ENCODE measurements at places on chromosomes 7 and 10.
A peak's percentile ranks its signal among the peaks of the same experiment; 100 is the strongest.

GRCh38 chr7:151652111-151652510, 132.4 kb upstream of the RHEB start:
- no peak for DNase-seq

- DNase-seq, result peak; percentile 58
Measured at GRCh38 chr7:151059367-151060112, at the start of gene SLC4A2. Gene SLC4A2 (plus strand): TSS chr7:151059589. CDS start chr7:151061988, 2,399 bp downstream.

GRCh38 chr7:134120405-134120804, 6.7 kb upstream of the LRGUK start:
- no peak for DNase-seq

GRCh38 chr10:86376852-86377796, 10.5 kb upstream of the GRID1 start:
- peak; percentile 67 for DNase-seq

GRCh38 chr7:120307991-120308545, 35.1 kb downstream of the KCND2 start:
- DNase-seq, result no peak

DNA sequence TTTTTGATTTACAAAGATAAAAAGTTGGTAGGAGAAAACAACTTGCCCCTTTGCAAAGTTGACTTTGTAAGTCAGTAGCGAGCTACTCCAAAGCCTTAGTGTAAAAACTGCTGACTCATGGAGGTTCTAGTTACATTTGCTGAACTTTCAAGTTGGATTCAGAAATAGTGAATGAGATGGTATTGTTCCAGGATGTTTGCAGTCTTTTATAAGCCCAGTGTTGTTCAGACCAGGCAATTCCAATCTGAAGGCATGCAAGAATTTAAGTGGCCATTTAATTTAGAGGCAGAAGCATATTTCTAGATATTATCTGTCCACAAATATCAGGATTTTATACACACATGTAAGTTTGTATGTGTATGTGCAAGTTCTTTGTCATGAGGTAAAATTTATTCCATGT, 21.6 kb downstream of the TES start:
- no peak for DNase-seq

DNA sequence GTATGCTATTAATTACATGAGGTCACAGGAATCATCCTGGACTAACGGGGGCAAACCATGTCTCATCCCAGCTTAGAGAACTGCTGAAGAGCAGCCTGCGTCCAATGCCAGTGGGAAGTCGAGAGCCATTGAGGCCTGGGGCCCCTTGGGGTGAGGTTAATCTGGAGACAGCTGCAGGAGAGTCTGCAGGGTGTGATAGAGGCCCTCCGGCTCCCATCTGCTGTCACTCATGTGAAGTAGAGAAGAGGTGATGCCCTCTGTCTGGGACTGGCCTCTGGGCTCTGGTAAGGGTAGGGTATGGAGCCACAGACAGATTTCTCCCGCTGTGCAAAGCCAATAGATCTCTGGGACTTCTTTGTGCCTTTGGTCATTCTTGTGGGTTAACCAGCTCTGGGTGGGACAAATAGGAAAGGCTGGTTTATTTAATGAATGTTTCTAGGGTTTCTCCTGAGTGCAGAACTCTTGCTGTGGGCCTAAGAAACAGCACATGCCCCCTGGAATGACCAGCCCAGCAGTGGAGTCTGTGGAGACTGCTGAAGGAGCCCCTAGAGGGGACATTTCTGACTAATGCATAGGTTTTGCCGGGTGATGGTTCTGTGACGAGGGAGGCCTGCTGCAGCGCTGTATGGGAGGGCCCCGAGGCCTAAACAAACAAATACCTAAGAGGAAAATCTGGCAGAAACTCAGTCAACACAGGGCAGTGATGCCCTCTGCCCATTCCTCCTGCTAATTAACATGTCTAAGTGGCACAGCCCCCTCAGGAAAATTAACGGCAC, 34.5 kb downstream of the CRHR2 start:
- DNase-seq, result no peak

- DNase-seq, result no peak
Measured at GRCh38 chr10:131274883-131275282, 36.6 kb downstream of the TCERG1L start.

- no peak for DNase-seq
Measured at GRCh38 chr7:134212576-134213546, 85.7 kb downstream of the LRGUK start.

DNA sequence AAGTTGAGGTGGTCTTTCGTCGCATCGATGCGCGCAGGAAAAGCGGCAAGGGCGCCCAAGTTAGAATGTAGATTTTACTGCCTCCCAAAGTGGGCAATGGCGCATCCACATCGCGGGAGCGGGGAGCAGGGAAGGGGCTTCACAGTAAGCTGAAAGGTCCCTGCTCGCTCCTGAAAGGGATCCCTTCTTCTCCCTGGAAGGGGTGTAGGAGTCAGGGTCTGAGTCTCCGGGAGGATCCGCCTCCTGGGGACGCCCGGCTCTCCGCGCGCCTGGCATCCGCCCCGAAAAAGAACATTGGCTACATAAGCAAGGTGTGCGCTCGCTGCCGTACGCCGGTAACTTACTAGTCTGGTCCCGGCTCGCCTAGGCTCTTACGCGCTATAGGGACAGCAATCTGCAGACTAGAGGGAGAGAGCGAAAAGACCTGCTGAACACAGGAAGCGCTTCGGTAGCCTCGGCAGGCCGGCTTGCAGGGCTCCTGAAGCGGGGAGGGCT, 804 bp downstream of the UNC5B start:
- DNase-seq, result no peak

DNA sequence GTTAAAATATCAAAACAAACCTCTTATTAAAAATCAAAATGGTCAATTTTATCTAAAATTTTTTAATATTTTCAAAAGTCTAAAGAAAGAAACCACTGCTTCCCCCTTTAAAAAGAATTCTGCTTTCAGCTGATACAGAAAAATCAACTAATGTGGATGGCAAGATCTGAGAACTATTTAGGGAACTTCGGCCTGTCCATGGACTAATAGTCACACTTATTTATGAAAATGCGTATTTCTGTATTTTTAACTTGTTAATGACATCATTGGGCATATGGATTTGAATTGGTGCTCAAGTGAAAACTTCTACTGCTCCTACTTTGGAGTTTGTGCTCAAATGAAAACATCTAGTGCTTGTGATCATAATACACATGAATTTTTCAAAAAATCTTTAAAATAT, 31.9 kb downstream of the RNLS start:
- DNase-seq, result no peak

GRCh38 chr7:130444234-130444633, 3.4 kb upstream of the CEP41 start:
- DNase-seq, result no peak

DNA sequence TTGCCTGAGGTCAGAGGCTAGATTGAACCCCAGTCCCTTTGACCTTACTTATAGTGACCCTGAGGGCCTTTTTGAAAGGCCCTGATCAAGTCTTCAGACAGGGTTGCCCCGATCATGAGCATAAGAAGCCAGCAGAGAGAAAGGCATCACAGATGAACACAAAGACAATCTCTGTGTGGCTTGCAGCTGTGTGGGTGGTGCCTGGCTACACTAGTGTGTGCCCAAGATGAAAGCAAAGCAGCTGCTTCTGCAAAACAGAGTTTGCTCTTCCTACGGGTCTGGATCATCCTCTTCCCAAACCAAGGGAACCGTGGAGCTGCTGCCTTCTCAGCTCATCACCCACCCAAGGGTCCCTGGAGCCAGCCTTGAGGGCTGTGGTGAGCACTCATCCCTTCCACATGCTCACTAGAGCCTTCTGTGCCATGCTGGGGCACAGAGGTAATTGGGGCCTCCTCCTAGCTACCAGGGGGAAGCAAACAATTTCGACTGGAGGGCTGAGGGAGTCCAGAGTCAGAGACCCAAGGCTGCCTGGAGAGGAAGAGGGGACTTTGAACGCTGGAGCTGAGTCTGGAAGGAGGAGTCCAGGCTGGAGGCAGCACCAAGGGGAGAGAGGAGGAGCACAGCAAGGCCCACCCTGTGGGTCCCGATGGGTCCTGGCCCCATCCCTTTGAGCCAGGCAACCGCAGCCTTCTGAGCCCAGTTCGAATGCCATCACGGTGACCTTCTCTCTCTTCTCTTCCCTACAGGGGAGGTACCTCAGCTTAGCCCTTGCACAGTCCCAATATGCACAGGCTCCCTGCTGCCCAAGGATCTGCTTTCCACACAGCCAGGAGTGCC, 42.3 kb downstream of the ANTXRL start:
- no peak for DNase-seq

GRCh38 chr7:94974423-94974822, 67.0 kb downstream of the PPP1R9A start:
- DNase-seq, result no peak

- DNase-seq, result no peak
Measured at GRCh38 chr10:73809061-73809818, 2.2 kb downstream of the NDST2 start.

DNA sequence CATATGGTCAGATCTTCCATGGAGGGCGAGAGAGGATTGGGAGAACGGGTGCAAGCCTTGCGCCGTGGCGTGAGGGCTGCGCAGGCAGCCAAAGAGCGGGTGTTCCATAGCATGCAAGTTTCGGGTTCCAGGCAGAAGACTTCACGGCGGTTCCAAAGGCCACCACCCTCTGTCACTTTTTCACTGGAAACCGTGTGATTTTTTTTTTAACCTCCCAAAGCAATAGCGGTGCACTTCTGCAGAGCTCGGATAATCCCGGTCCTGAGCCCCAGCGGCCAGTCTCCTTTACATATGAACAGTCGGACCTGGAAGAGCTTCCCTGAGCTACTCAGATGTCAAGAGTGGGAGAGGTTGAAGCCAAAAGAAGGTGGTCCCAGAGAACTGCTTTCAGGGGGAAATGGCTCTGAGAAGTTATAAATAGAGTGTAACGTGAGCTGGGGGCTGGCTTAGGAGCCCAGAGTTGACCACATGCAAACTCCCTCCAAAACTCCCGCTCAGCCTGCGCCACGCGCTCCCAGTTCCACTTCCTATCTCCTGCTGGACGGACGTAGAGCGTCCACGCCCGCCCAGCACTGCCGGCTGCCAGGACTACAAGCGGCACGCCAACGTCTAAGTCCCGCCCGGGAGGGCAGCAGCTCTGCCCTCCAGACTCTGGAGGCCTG, at the start of gene MEOX2:
MEOX2 (minus strand) TSS at position 389 of the 662 bp plus-strand sequence; CDS start at position 108, 281 bp downstream.
- no peak for DNase-seq

DNA sequence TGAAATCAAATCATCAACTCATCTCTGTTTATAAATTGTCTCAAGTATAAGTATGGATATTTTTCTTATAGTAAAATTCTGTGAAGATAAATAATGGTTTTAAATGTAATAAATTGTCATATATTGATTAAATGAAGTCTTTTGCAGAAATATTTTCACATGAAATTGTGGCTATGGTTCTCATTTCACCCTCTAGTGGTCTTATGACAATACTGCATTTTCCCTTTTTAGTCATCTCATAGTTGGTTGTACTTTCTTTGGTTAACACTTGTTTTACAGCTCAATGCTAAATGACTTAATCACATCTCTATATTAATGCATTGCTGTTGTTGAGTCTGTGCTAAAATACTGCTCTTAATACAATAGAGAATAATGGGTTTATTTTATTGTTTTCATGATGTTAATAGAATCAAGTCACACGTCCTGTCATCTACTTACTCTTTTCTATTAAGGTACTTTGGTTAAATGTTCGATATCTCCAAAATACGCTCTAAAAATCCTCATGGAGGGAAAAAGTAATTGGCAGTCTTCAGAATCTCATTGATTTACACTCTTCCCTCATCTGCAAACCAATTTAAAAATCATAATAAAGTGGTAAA, 38.0 kb upstream of the CACNA2D1 start:
- DNase-seq, result no peak

GRCh38 chr10:454860-455259, 234.6 kb downstream of the DIP2C start:
- DNase-seq, result no peak

GRCh38 chr7:70477036-70478010, 654.6 kb upstream of the GALNT17 start:
- no peak for DNase-seq

GRCh38 chr10:68668231-68668630, 52.8 kb upstream of the CCAR1 start:
- DNase-seq, result no peak

DNA sequence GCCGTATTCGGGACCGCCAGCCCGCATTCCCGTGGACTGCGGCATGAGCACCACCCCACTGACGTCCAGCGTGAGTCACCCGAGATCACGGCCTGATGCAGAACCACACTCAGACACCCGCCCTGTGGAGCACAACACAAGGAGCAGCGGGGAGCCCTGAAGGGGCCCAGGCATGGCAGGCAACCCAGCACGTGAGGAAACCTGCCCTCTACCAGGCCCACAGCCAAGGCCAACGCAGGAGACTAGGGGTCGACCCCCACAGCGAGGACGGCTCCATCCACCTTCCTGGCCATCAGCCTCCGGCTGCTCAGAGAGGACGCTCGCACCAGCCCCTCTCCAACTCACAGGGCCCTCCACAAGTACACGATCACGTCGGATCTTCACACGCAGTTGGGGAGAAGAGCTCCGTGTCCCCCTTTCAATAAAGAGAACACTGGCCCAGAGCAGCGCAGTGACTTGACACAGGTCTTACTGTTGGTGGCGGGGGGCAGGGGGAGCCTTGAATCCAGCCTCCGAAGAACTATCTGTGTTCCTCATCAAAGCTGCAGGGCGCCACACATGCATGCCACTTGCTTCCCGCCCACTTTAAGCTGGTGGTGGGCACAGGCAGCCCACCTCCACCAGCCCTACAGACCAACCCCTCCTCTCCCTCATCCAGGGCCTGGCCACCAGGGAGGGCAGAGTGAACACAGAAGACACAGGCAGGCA, 22.0 kb downstream of the MAD1L1 start:
- no peak for DNase-seq

DNA sequence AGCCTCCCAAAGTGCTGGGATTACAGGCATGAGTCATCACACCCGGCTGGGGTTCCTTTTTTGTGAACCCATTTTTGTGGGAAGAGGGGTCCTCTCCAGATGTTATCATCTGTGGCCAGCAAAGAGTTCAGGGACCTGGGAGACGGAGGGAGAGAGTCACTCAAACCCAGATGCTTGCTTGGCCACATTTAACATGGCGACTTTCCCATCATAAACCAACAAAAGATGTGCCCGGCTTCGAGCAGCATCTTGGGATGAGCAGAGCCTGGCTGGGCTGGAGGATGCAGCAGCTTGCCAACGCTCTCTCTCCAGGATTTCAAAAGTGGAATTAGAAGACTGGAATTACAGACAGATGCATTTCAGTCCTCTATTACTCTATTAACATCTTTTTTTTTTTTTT, 19.1 kb upstream of the HABP2 start:
- DNase-seq, result no peak

DNA sequence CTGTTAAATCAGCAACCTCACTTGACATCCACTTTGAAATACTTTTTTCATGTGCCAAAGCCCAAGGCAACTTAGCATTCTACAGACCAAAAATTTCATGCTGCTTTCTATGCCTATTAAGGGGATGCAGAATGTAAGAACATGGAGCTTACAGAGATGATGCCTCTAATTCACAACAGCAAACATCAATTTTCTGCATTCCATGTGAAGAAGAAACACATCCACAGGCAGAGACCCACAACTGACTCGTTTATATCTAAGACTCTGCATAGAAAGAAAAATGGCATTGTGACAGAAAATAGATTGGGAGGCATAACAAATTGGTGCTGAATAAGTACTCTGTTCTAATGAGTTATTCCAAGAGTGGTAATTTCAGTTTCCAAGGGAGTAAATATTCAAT, 107.6 kb downstream of the SGMS1 start:
- DNase-seq, result no peak

All from CD4-positive, alpha-beta T cell treated with Interleukin-6 at 100 ng/mL for 8 hours (primary cell).